ENCODE measurements at places on chromosomes 2 and 18.

GRCh38 chr2:17539611-17540092 lies 844 bp upstream of the VSNL1 start:
- no peak for DNase-seq

GRCh38 chr2:105378276-105378840 lies 20.5 kb downstream of the FHL2 start:
- no peak for DNase-seq

GRCh38 chr2:129255610-129256313 lies 723.7 kb upstream of the RAB6C start:
- no peak for DNase-seq

GRCh38 chr2:190545093-190545492 lies 10.6 kb upstream of the NEMP2 start:
- no peak for DNase-seq

DNA sequence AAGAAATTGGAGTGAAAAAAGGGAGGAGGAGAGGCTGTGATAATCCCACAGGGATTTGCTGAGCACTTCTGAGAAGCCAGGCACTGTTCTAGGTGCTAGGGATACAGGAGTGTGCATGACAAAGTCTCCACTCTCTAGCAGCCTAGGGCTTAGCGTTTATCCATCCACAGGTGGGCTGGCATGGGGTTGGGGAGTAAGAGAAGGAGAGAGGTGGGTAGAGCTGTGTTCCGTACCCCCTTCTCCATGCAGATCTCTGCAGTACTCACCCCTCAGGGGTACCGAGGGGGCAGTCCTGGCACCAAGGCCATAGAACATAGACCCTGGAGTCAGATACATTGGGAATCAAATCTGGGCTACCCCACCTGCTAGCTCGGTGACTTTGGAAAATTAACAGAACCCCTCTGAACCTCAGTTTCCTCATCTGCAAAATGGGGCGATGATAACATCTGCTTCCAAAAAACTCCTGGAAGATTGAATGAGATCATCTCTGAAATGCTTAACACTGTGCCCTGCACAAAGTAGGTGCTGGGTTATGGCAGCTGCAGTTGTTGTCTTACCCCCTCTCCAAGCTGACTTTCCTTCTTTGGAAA lies 18.6 kb downstream of the FOSL2 start:
- DNase-seq = no peak

- no peak for DNase-seq
Observed at GRCh38 chr2:172426635-172427255, 641 bp upstream of the ITGA6 start.

- no peak for DNase-seq
Observed at GRCh38 chr2:198376677-198377076, 572.3 kb downstream of the PLCL1 start.

GRCh38 chr2:149141046-149141445 lies 102.5 kb downstream of the LYPD6B start:
- DNase-seq = no peak

GRCh38 chr2:6885968-6886367 lies 8.4 kb downstream of the RSAD2 start:
- DNase-seq = no peak
